ENCODE measurements at places on chromosomes 1 and 21. TPM values are rescaled to one million over a fixed set of nuclear protein-coding genes. Genes with fewer than 3 reads are reported as not detected.

DNA sequence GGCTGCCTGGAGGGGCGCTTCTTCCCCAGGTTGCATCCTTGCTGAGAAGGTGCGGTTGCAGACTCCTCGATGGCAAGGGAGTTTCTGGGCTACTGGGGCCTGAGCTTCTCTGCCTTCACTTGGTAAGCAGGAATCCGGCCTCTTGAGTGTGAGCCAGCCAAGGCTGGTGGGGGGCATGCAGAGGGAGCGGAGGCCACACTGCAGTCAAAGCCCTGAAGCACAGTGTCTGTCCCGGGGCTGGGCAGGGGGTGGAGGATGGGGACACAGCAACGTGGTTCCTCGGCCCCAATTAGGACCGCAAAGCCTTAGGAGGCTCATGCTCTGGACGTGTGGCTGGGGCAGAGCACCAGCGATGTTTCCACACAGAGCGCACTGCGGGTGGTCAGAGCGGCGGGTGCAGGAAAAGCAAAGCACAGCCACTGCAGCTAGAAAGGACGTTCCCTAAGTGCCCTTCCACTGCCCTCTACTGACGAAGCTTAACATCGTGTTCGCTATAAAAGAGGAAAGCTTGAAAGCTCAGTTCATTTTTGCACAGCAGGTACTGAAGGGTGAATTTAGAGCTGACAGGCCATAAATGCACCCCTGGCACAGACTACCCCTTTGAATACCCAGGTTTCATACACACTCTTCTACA lies 60.7 kb upstream of the COG2 start:
- no peaks in the 10 kb centered on the region for H3K4me1 ChIP-seq
- H3K27ac ChIP-seq = no peak overlapping the region
- no peaks in the 10 kb centered on the region for H3K36me3 ChIP-seq

The KRTAP7-1 gene
- not detected for total RNA-seq

- no peaks in the 10 kb centered on the region for H3K4me1 ChIP-seq
- H3K27ac ChIP-seq = no peak overlapping the region
- peak; percentile 58 for DNase-seq
- peaks cover 11% of the 10 kb centered on the region for H3K36me3 ChIP-seq
Measured at GRCh38 chr1:156050376-156050775, 3.2 kb downstream of the UBQLN4 start.

- no peak overlapping the region for H3K4me3 ChIP-seq
- peaks cover 5% of the 10 kb centered on the region for H3K4me1 ChIP-seq
- H3K27me3 ChIP-seq = no peaks in the 10 kb centered on the region
- DNase-seq = no peak
- no peak overlapping the region for H3K27ac ChIP-seq
- H3K36me3 ChIP-seq = no peaks in the 10 kb centered on the region
Measured at GRCh38 chr1:208105756-208106155, 138.4 kb downstream of the PLXNA2 start.

DNA sequence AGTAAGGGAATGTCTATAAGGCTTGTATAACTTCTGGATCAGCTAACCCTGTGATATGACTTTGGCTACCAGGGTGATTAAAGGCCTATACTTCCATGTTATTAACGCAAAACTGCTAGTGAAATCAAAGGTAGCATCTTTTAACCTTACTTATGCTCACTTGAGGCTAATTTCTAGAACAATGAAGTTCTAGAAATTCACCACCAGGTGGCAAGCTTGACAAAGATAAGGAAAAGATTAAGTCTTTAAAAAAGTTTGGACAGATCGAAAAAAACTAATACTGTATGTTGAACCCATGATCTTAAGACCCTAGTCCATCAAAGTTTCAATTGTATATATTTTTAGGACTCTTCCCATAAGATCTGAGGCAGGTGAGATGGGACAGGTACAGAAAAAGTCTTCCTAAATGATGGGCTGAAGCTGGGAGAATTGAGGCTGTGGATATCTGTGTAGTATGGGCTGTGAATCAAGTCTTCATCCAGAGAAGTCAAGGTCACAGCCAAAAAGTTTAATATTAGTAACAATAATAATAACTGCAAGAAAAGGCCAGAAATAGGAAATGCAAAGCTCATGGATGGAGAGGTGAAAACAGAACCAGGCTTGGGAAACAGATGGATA lies 18.8 kb downstream of the KYAT3 start:
- no peak for DNase-seq
- H3K27me3 ChIP-seq = no peaks in the 10 kb centered on the region
- H3K4me1 ChIP-seq = no peaks in the 10 kb centered on the region

- H3K36me3 ChIP-seq = no peaks in the 10 kb centered on the region
- DNase-seq = no peak
- H3K27ac ChIP-seq = no peak overlapping the region
- no peak overlapping the region for H3K4me3 ChIP-seq
- H3K4me1 ChIP-seq = no peaks in the 10 kb centered on the region
Measured at GRCh38 chr1:185632659-185633423, 101.3 kb upstream of the HMCN1 start.

The OR2T35 gene
- not detected for total RNA-seq
